CD4-positive, alpha-beta T cell (primary cell): ENCODE measurements at places on chromosomes 11 and 22.

DNA sequence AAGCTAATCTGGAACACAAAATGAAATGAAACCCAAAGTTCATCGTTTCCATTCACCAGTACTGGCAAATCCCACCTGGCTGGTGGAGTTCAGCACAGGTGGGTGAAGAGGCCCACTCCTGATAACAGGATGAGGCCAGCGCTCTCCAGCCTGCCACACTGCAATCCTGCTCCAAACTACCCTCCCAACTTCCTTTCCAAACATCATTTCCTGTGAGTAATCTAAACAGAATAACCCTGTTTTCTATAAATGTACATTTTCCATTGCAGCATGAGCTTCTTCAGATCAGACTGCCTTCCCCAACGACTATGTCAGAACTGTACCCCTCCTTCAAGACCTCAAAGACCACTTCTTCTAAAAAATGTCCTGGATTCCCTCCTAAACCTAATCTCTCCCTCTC, 15.9 kb upstream of the NFRKB start:
- H3K27ac ChIP-seq, result no peak overlapping the region
- no peak overlapping the region for H3K4me3 ChIP-seq
- no peaks in the 10 kb centered on the region for H3K4me1 ChIP-seq
- no peak for DNase-seq

- H3K4me1 ChIP-seq, result no peaks in the 10 kb centered on the region
- no peak for DNase-seq
- no peak overlapping the region for H3K27ac ChIP-seq
- H3K4me3 ChIP-seq, result no peak overlapping the region
These were observed 105.1 kb upstream of the B3GAT1 start for GRCh38 chr11:134517115-134517514.

DNA sequence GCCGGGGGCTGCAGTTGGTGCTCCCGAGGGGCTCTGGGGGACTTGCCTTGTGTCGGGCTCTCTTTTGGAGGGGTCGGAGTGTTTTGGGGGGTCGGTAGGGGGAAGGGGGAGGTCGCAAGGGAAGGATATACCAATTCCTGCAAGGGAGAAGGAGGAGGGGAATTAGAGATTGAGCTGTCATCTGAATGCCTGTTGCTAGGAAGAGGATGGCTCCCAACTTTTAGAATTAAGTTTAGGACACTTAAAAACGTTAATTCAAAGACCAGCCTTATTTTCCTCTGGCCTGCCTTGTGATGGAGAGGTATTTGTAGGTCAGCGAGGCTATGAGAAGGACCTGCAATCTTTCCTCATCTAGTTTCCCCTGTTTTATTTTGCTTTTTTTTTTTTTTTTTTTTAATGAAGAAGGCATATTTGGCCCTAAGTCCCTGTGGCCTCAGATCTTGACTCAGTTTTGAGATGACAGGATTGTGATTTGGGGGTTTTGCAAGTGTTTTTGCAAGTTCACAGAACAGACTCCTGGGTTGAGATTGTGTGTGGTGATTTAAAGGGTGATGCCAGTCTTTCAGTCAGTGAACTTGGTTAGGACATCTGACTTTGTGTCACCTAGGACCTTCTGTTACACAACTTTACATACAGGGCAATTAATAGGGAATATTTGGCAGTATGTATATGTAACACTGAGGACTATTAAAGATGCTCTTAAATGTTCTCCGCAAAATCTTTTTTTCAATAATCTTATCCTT, 672 bp downstream of the TMEM135 start:
- H3K4me1 ChIP-seq, result peaks cover 20% of the 10 kb centered on the region
- no peaks in the 10 kb centered on the region for H3K36me3 ChIP-seq
- DNase-seq, result no peak
- H3K4me3 ChIP-seq, result peak overlapping the region; percentile 95
- H3K27me3 ChIP-seq, result no peaks in the 10 kb centered on the region
- peak overlapping the region; percentile 73 for H3K27ac ChIP-seq

- H3K27ac ChIP-seq, result no peak overlapping the region
- no peaks in the 10 kb centered on the region for H3K36me3 ChIP-seq
- H3K27me3 ChIP-seq, result no peaks in the 10 kb centered on the region
- H3K4me3 ChIP-seq, result no peak overlapping the region
- no peaks in the 10 kb centered on the region for H3K4me1 ChIP-seq
These were observed 23.5 kb upstream of the CRYBB3 start for GRCh38 chr22:25176175-25176574.

DNA sequence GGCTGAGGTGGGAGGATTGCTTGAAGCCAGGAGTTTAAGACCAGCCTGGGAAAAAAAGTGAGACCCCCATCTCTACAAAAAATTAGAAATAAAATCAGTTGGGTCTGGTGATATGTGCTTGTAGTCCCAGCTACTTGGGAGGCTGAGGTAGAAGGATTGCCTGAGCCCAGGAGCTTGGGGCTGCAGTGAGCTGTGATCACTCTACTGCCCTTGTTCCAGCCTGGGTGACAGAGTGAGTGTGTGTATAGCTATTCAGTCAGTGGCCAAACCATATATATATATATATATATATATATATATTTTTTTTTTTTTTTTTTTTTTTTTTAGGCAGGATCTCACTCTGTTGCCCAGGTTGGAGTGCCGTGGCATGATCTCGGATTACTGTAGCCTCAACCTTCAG, 24.5 kb downstream of the ADM start:
- no peaks in the 10 kb centered on the region for H3K27me3 ChIP-seq
- H3K4me1 ChIP-seq, result no peaks in the 10 kb centered on the region
- no peak for DNase-seq
- no peak overlapping the region for H3K27ac ChIP-seq

GRCh38 chr22:17874231-17874905, 100.1 kb upstream of the BID start:
- H3K27ac ChIP-seq, result no peak overlapping the region
- no peak overlapping the region for H3K4me3 ChIP-seq
- no peaks in the 10 kb centered on the region for H3K27me3 ChIP-seq
- H3K4me1 ChIP-seq, result no peaks in the 10 kb centered on the region

GRCh38 chr11:129658526-129658867, 157.2 kb upstream of the TMEM45B start:
- H3K27ac ChIP-seq, result no peak overlapping the region
- no peak overlapping the region for H3K4me3 ChIP-seq
- DNase-seq, result no peak
